Prostate gland (tissue), 2 donors: ENCODE measurements at places on chromosomes 6 and 20. TPM values are rescaled to one million over a fixed set of nuclear protein-coding genes. Genes with fewer than 3 reads are reported as not detected.

TAB2 gene
- 66.3 TPM for total RNA-seq

ASIP gene
- 3.6 TPM for total RNA-seq

DNA sequence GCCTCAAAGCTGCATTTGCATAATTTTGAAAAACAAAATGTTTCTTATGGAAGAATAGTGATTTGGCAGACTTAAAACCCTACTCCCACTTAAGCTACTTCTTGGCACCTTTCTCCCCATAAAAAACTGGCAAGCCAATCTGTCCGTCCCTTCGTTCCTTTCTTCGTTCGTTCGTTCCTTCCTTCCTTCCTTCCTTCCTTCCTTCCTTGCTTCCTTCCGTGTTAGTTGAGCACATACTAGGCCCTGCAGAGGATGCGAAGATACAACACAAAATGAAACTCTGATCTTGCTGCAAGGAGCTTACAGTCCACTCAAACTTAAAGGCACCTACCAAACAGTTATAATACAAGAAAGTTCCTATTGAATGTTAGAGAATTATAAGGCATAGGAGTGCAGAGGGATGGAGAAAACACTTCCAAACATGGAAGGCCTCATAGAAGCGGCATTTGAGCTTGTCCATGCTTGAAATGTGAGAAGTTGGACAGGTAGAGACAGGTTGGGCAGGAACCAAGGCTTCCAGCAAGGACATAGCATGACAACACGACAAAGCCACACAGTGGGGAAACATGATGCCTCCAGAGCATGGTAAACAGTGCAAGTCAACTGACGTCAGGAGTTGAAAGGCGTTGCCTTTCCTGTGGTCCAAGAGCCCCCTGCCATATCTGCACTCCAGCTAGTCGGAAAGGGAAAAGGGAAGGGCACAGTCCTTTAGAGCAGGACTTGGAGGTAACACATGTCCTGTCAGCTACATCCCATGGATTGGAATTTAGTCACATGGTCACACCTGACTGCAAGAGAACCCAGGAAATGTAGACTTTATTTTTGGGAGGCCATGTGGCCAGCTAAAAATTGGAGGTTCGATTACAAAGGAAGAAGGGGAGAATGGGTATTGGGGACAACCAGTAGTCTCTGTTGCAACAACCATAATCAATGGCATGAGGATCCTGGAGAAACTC is 7.0 kb downstream of the PNPLA1 start:
- no peaks in the 10 kb centered on the region for H3K4me1 ChIP-seq
- H3K4me3 ChIP-seq = no peak overlapping the region
- no peak overlapping the region for H3K27ac ChIP-seq
- no peak for DNase-seq
- no peaks in the 10 kb centered on the region for H3K36me3 ChIP-seq
- H3K27me3 ChIP-seq = no peaks in the 10 kb centered on the region

- H3K4me1 ChIP-seq = peaks cover 8% of the 10 kb centered on the region
- H3K27me3 ChIP-seq = no peaks in the 10 kb centered on the region
- no peak overlapping the region for H3K4me3 ChIP-seq
- DNase-seq = no peak
- H3K36me3 ChIP-seq = peaks cover 12% of the 10 kb centered on the region
These were observed 21.0 kb downstream of the JAG1 start for GRCh38 chr20:10652660-10653261.
